Fibroblast of skin of back (primary cell): ENCODE measurements at places on chromosomes 7 and 10.

DNA sequence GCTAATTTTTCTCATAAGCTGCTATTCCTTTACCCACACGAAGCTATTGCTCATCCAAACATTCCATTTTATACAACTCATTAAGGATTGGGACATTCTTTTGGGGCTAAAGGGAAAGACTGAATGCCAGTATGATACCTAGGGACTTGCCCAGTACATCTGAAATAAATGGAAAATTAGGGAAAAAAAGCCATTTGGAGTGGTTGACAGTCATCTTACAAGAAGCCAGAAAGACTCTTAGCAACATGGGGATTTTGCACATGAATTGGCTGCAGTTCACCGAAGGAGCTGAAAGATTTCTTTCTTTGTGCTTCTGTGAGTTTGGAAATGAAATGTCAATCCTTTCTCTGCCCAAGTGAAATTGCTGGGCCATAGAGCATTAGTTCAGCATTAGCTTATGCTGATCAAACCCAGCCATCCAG is 43.3 kb upstream of the MTURN start:
- DNase-seq: peak; percentile 93

GRCh38 chr10:4771554-4772201 is 54.3 kb upstream of the AKR1E2 start:
- peak; percentile 91 for DNase-seq

DNA sequence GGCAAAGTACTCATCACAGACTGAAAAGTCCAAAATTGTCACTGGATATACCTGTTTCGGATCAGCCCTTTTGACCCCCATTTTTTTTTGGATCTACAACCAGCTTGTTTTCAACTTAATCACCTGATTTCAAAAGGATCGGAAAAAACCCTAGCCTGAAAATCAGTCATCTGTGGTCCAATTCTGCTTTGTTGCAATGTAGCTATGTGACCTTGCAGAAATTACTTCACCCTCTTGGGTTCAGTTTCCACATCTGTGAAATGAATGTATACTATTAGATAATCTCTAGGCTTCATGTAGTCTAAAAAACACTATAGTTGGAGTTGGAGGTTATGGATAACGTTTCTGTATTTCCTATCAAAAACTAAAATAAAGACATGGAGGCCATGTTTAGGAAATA is 37.1 kb downstream of the STEAP4 start:
- no peak for DNase-seq

DNA sequence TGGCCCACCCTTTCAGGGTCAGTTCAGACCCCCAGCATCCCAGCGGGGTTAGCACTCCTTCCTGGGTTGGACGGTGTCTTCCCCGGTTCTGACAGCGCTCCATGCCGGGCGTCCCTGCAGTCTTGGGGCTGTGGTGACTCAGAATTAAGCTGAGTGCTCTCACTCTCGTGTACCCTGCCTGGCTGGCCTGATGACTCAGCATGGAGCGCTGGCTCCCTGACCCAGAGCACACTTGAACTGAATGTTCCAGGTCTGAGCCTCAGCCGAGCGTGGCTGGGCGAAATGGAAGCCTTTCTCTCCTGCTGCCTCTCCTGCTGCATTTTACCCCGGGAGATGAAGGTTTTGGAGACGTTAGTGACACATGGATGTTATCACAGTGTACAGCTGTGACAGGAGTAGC is 7.1 kb downstream of the BAG3 start:
- peak; percentile 91 for DNase-seq

GRCh38 chr7:146982482-146982881 is 865.9 kb downstream of the CNTNAP2 start:
- DNase-seq: no peak
